CD4-positive, alpha-beta T cell treated with Interferon alpha-2 for 1 hour (primary cell): ENCODE measurements at places on chromosomes 4 and X.

- DNase-seq: no peak
Measured at GRCh38 chr4:142309772-142310171, 536.3 kb downstream of the INPP4B start.

- DNase-seq: no peak
Measured at GRCh38 chr4:187256897-187257296, 533.2 kb upstream of the FAT1 start.

DNA sequence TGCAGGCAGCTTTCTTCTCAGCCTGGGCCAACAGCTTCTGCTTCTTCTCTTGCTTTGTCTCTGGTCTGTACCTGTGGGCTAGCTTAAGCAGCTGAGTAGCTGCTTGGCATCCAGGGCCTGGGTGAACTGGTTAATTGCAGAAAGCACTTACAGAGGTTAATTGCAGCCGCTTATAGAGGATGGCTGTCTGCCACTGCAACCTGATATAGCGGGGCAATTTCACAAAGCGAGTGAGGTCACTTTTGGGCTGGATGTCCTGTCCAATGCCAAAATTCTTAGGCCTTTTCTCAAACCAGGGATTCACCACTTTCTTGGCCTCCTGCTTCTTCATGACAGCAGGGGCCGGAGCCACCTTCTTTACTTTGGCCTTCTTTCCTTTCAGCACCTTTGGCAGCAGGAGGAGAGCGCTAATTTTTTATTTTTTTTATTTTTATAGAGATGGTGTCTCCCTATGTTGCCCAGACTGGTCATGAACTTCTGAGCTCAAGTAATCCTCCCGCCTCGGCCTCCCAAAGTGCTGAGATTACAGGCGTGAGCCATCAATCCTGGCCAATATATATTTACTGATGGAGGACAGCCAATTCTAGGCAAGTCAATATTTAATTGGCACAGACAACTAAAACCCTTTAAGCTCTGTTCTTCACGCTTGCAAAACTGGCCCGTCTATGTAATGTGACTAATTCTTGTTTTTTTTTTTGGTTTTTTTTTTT lies 61.0 kb downstream of the ENOPH1 start:
- no peak for DNase-seq

DNA sequence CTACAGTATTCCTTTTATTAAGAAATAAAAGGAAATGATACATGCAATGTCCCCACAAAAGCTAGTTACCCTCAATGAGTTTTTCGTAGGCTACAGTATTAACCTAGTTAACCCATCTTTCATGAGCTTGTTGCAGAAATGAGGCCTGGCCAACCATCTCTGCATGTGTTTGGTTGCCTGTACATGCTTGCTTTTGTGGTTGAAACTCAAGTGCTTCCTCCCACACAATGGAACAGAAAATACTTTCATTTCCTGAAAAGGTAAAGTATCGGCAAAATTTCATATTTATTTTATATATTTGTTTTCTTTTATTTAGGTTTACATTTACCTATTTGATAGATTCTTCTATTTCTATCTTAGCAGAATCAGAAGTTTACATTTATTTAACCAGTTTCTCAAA lies 214.6 kb upstream of the FAM241A start:
- DNase-seq: no peak

DNA sequence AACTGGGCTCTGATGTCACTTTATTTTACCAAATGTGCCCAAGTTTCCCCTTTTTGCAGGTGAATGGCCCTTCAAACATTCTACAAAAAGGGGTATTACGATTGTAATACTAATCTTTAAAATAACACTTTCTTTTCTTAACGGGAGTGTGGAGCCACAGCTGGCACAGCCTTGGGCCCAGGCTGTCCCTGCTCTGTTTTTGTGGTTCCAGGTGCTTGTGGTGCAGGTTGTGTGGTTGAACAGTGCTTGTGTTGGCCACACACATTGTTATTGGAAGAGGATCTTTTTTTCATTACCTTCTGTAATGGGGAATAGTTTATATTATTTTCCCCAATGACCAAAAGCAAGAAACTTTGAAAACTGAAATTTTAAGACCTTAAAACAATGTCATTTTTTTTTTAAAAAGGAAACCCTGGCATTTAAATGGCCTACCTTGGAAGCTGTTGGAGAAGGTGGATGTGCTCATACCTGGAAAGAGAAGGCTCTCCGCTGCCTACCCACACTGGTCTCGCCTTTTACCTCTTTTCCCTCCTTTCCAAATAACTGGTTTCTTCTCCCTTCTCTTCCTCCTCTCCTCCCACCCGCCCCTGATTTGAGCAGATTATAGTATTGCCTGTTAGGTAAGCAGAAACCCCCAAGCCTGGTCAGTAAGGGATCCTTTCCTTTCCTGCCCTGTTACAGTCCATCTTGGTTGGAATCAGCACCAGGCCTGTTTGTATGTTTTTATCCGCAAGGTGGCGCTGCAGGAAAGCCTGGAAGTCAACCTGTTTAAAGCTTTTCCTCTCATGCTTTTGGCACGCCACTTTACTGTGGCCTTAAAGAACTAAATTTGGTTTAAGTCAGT lies 28.6 kb downstream of the HADH start:
- peak; percentile 74 for DNase-seq

GRCh38 chr4:161003418-161004057 lies 1160.3 kb downstream of the FSTL5 start:
- no peak for DNase-seq

- DNase-seq: peak; percentile 40
Measured at GRCh38 chr4:152255437-152255836, 280.5 kb downstream of the FBXW7 start.

DNA sequence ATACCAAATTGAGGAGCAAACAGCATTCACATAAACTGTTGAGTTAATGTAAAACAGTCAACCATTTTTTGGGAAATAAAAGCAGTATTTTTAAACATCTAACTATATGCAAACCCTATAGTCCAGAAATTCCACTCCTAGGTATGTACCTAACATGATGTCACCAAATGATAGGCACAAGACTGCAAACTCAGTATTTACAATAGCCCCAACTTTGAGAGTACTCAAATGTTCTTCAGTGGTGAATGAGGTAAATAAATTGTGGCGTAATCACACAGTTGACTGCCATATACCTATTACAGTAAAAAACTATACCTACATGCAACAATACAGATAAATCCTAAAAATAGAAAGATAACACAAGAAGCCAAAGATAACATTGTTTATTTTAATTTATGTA lies 1243.8 kb upstream of the ADGRL3 start:
- no peak for DNase-seq

DNA sequence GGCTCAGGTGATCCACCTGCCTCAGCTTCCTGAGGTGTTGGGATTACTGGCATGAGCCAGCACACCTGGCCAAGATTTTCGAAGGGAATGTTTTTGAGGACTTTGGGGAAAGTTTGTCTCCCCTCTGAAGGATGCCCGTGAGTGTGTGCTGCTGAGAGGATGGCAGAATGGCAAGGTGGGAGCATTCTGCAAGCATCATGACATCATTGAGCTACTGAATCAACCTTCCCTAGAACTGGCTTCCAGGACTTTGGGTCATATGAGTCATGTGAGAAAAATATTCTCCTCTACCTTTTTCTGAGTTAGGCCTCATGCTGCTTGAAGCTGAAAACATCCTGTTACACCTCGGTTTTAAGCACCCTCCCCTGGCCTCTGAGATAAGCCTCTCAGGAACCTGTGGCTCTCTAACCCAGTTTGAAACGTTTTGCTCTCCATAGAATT lies 31.0 kb downstream of the TMEM131L start:
- peak; percentile 70 for DNase-seq

DNA sequence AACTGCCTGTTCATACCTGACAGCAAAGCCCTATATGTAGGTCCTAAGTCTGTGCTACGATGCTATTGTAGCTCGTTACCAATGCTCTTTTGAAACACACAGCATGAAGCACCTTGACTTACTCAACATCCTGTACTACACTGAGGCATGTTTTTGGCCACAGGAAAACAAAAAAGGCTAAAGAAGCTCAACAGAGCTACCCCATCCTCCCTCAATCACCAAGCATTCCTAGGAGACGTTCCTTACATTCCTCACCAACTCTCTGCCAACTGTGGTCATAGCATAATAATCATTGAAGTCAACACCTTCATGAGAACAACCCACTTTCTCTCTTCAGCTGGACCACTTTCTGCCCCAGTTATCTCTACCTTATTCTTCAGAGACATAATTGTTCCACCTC lies 73.7 kb upstream of the SLC25A43 start:
- no peak for DNase-seq

DNA sequence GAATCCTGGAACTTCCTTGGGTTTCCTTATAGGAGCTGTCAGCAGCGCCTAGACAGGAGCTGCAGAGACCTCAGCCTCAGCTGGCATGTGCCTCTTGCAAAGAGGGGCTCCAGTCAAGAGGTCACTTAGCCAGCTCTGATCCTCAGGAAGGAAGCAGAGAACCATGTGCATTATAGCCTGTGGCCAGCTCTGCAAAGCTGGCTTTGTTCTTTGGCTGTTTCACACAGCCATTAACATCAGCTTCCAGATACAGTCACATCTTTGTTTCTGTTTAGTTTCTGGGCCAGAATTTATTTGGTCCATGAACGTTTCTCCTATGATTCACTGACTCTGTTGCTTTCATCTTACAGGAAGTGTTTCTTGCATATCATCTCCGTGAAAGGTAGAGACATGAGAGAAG lies 92.4 kb downstream of the CC2D2A start:
- DNase-seq: no peak

DNA sequence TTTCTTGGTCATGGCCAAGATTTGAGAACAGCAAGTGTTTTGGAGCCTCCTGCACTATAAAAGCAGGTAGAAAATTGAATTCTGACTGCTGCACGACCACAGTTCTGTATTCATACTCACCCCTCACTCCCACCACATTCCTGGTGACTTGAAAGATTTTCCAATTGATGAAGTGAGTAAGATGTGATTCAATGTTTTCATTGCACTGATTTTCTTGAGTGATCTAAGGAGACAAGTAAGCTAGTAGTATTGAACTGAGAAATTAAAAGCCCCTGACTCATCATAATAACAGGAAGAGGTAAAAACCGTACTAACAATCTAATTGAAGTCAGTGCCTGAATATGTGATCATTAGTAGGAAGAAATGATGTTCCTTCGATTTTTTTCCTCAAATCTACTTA lies 6.1 kb upstream of the SEC24D start:
- DNase-seq: no peak

GRCh38 chrX:87167841-87168240 lies 349.8 kb upstream of the KLHL4 start:
- DNase-seq: no peak

DNA sequence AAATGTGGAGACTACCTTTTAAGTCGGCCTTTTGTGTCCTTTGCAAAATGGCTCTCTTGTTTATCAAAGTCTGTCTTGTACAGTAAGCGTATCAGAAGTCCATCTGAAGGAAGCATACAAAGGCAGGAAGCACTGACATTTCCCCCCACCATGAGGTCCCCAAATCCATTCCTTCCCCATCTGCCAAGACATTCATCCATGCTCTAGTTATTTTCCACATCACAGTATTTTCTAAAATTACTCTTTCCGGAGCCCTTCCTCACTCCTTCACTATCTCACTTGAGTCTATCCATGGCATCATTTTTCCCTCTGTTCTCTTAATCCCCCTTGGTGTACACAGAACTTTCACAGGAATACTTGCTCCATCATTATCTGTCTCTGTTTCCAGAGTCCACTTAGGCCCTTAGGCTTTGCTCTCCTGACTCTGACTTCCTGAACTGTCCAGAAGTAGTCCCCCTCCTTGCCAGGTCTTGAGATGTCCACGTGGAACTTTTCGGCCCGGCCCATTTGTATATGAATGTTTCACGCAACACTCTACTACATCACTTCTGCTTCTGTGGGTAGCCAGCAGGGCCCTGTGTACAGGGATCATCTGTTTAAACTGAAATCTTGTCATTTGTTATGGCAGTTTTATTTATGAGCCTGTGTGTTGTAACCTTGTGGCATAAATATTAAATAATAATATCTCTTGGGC lies 2.1 kb downstream of the SEL1L3 start:
- peak; percentile 58 for DNase-seq

- no peak for DNase-seq
Measured at GRCh38 chr4:82746705-82747574, 51.7 kb downstream of the SCD5 start.

DNA sequence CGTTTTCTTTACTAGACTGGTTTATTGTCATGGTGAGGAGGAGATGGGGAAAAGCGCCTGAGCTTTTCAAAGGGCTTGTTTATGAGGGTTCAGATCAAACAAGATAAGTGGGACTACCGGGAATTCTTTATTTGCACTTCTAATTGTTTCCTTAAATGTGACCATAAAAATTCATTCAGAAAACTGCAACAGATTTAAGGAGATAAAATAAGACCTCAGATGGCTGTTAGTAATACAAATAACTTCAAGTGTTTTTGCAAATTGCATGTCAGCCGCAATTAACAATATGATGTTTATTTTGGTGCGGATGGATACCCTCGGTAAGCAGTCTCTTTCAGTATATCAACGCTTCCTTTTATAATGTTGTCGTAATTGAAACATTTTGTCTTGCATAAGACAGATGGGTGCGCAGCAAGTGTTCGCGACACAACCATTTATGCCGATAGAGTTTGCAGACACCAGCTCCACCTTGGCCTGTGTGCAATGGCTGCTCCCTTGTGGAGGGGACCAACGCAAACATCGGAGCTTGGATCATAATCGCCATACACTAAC lies 151.0 kb downstream of the C4orf33 start:
- no peak for DNase-seq

DNA sequence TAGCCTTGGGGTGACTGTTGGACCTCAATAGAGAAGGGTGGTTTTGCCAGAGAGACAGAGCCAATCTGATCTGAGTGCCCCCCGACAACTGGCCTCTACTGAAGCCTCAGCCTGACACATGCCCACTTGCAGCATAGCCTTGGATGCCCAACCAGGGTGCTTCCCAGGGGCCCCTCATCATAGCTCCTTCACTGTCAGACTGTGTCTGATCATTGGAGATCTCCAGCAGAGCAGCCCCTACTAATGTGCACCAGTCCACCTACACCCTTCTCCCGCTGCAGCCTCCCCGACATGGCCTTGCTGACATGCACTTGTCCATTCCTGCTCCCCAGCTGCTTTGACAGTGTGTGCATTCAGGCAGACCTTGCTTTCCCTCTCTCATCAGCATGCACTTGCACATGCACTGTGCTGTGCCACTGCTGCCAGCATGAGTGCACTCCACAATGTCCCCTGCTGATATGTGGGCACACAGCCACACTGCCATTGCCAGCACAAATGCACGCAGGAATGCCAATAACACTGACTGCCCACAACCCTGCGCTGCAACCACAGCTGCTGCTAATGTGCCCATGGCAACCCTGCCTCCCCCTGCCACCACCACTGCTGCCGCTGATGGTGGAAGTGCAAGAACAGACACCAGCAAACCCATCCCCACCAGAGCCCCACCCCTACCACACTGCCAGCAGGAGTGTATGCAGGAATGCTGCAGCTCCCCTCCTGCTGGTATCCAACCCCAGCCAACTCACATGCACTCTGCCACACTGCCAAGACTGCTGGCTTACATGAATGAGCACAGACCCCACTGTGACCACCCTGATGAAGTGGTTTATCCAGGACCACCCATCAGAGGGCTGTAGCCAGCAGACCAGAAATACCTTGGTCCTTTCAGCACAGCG lies 68.1 kb upstream of the ZMAT1 start:
- DNase-seq: no peak

GRCh38 chr4:76074993-76075600 lies 588 bp downstream of the ART3 start:
- DNase-seq: no peak
